Cardiac muscle cell (in vitro differentiated cells and primary cell): ENCODE measurements at places on chromosomes 16 and 17.

DNA sequence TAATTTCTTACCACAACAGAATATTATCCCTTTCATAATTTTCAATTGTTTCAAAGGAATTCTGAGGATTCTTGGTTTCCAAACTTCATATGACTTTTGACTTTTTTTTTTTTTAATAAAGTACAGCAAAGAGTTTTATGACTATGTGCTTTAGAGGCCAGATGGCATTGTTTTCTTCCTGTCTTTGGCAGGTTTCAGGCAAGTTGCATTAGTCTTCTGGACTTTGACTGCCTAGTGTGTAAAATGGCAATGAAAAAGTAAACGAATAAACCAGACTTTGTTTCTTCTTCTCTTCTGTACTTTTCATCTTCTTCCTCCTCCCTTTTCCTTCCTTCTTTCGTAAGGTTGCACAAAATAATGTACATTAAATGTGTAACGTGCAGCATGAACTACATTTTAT is 172.6 kb upstream of the RBFOX1 start:
- no peak for DNase-seq

- DNase-seq: peak; percentile 64
Observed at GRCh38 chr17:43732958-43733357, 25.6 kb downstream of the SOST start.

- no peak for DNase-seq
Observed at GRCh38 chr16:52372313-52372712, 174.6 kb downstream of the TOX3 start.

DNA sequence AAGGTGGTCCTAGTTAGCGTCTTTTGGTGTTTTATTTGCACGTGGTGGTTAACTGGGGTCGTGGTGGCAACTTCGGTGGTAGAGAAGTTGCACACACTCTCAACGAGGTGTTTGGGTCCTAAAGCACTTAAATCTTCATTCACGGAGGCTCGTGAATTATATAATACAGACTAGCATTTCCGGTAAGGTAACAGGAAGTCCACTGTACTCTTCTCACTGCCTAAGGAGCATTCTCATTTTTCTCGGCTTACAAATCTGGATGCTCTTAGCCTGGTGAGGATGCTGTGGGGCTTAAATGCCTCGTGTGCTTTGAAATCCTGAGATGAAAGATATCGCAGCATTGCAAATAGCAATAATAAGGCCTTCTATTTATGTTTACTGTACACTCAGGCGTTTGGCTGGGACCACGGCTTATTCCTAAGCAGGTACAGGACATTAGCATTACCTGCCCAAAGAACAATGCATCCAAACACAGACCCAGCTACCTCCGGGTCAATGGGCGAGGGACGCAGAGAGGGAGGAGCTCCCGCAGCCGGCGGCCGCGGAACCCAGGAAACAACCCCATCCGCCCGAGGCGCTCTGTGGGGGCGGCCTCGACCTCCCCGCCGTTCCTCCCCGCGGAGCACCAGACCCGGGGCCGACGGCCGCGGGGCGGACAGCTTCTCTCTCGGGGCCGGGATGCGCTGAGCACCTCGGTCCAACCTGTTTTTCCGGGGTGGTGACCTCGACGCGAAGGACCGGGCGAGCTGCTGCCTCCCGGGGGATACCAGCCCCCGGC is 856 bp downstream of the DNAJA2 start:
- DNase-seq: peak; percentile 40

DNA sequence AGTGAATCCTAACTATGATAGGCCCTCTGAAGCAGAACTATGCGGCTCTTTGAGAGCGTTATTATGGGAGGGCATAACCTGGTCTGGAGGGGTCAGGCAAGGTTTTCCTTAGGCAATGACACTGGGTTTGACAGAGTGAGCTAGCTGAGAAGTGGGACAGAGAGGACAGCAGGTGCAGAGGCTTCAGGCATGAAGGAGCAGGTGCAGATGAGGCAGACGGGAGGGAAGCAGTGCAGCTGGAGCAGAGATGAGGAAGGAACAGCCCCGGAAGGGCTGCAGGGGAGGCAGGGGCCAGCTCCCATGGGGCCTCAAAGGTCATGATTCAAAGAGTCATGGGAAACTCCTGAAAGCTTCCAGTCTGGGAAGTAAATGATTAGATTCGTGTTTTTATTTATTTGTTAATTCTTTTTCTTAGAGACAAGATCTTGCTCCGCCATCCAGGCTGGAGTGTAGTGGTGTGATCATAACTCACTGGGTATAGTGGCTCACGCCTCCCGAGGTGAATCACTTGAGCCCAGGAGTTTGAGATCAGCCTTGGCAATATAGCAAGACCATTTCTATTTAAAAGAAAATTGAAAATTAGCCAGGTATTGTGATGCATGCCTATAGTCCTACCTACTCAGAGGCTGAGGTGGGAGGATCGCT is 5.4 kb downstream of the MARCHF10 start:
- DNase-seq: no peak

DNA sequence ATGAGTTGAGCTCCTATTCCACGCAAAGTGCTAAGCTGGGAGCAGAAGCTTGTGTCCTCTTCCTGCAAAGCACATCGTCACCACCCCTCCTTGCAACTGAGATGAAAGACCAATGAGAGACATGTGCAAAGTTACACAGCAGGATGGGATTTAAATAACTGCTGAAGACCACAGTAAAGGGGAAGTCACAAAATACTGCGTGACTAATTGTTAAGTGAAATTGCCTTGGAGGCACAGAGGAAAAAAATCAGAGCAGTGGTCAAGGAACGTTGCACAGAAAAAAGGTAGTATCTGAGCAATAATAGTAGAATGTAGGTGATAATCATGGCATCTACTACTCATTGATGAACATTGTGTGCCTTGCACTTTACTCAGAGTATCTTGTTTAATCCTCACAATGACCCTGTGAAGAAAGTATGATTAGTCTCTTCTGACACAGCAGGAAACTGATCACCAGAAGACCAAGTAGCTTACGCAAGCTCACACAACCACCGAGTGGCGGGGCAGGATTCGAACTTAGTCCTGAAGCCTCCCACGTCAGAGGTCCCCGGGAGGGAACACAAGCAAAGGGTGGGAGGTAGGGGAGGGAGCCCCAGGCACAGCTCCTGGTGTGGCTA is 15.4 kb upstream of the MYO18A start:
- DNase-seq: no peak

DNA sequence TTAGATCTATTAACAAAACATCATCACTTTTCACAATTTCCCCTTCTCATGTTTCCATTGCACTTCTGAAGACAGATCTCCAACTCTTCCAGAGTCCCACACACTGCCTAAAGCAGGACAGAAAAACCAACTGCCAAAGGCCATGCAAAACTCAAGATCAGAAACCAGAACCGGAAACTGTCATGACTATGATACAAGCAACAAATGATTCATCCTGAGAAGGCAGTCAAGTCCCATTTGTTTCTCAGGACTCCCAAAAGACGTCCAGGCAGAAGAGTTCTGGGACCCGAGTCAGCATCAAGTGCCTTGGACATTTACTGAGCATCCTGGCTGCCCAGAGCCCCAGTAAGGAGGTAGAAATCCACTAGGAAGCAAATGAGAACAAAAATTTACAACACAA is 38.8 kb downstream of the ERN1 start:
- DNase-seq: peak; percentile 28

- no peak for DNase-seq
Observed at GRCh38 chr17:42399121-42399520, 10.9 kb upstream of the STAT3 start.

DNA sequence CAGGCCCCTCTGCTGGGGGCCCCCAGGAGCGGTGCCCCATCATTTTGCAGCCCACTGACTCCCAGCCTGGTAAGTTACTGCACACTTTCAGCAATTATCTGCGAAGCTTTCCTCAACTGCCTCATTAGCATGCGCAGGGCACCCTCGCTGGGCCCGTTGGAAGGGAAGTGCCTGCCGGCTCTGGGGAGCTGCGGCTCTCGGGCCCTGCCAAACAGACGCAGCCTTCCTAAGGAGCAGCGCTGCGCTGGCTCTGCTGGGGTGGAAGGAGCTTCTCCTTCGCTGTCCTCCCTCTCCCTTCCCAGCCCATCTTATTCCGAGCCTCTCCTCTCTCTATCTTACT is 71.0 kb downstream of the RBBP6 start:
- peak; percentile 44 for DNase-seq

- no peak for DNase-seq
Observed at GRCh38 chr17:6278376-6278775, 156.5 kb downstream of the AIPL1 start.
